ENCODE measurements at places on chromosomes 4 and X.

- DNase-seq: no peak
Measured at GRCh38 chr4:48297256-48297846, 27.7 kb upstream of the TEC start.

GRCh38 chr4:77308843-77309242 is 151.8 kb downstream of the CCNG2 start:
- no peak for DNase-seq

- no peak for DNase-seq
Measured at GRCh38 chrX:1734806-1735205, 119.9 kb downstream of the ASMT start.

DNA sequence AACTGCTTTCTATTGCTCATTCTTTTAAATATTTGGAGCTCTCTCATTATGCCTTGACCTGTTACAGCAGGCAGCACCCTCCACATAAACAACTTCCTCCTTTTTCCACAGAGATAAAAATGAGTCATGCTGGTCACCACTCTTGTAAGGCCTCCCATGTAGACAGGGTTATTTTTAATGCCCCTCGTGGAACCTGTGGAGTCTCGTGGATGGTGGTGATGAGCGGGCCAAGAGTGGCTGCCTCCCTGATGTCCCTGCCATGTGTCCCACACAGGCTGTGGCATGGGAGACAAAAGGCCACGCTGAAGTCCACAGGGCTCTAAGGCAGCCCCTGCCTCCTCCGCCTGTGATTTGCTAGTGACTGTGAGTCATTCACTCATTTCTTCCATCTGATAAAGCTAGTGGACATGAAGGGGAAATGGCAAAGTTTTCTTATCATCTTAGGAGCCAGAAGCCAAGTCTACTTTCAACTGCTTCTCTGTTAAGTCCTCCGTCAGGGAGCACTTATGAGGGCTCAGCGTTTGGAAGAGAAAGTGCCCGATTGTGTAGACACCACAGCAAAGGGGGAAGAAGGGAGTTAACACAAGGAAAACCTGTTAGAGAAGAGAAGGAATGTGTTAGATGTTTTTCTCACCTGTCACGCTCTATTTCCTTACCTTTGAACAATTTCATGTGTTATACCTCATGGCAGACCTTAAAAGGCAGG is 121.6 kb upstream of the FAT1 start:
- no peak for DNase-seq

- DNase-seq: no peak
Measured at GRCh38 chr4:11165052-11165451, 263.6 kb downstream of the HS3ST1 start.

DNA sequence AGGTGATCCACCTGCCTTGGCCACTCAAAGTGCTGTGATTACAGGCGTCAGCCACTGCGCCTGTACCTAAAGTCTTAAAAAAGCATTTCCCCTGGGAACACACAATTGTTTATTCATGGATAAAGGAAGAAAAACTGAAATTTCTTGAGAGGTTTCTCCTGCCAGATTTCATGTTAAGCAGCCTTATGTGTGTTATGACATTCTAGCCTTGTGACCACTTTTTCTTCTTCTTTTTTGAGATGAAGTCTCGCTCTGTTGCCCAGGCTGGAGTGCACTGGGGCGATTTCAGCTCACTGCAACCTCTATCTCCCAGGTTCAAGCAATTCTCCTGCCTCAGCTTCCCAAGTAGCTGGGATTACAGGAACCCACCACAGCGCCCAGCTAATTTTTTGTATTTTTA is 57.8 kb upstream of the PLAC8 start:
- no peak for DNase-seq

DNA sequence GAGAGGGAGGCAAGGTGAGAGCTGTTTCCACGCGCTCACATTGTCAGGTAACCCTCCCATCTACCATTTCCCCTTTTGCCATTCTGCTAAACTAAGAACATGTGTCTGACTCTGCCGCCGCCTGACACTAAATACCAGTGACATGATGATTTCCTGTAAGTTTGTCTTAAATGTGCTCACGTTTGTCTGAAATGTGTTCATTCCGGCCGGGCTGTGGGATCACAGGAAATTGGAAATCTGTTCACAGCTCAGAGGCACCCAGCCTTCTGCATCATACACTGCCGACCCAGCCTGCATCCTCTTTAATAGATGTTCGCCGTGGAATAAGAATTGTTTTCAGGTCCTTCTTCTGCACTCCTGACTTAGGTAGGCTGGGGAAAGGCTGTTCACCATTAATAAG is 336.2 kb upstream of the PPARGC1A start:
- DNase-seq: no peak

DNA sequence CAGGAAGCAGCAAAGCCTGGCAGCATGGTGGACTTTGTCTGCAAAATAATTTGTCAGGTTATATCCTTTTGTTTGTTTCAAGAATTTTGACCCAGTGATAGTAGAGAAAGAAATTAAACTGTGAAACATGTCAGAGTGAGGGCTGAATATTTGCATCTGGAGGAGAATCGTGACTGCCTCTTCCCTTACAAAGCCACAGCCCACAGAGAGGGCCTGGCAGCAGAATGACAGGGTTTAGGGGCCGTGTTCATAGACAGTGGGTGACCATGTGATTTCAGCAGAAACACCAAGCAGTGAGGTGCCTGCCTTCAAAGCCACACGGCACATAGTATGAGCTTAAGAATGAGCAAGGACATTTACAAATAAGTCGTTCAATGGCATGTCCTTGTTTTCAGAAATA is 24.4 kb upstream of the PLAC8 start:
- DNase-seq: no peak

GRCh38 chr4:82053396-82053795 is 320.4 kb downstream of the HNRNPD start:
- DNase-seq: no peak

GRCh38 chrX:30702736-30703135 is 49.5 kb downstream of the GK start:
- no peak for DNase-seq

DNA sequence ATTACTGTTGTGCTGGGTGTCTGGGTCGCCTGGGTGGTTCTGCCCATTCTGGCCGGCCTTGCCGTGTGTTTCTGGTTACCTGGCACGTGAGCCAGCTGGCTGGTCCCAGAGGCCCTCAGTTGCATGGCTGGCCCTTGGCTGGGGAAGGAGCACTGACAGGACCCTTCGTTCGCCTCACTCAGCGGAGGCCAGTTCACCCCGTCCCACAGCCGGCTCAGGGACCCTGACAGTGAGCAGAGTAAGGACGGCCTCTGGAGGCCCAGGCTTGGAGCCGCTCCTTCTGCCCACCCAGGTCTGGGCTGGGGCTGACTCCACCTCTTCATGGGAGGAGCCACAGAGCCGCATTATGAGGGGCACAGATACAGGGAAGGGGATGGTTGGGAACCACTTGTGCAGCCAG is 20.3 kb upstream of the HGFAC start:
- DNase-seq: no peak

DNA sequence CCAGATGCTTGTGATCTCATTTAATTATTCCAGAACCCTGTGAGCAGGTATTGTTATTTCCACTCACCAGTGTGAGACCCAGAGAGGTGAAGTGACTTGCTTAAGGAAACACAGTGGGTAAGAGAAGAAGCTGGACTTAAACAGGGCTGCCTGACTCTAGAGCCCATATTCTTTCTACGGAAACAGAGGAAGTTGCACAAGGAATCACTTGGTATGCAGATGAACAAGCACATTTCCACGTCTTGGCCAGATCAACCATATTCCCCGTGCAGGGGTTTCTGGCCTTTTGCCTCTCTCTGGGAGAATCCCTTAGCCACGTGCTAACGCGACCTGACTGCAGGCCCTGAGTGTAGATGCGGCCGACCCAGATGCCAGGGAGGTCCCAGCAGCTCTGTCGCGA is 195.5 kb upstream of the ATP6AP2 start:
- DNase-seq: no peak

- no peak for DNase-seq
Measured at GRCh38 chr4:105296672-105297071, 150.0 kb downstream of the TET2 start.

DNA sequence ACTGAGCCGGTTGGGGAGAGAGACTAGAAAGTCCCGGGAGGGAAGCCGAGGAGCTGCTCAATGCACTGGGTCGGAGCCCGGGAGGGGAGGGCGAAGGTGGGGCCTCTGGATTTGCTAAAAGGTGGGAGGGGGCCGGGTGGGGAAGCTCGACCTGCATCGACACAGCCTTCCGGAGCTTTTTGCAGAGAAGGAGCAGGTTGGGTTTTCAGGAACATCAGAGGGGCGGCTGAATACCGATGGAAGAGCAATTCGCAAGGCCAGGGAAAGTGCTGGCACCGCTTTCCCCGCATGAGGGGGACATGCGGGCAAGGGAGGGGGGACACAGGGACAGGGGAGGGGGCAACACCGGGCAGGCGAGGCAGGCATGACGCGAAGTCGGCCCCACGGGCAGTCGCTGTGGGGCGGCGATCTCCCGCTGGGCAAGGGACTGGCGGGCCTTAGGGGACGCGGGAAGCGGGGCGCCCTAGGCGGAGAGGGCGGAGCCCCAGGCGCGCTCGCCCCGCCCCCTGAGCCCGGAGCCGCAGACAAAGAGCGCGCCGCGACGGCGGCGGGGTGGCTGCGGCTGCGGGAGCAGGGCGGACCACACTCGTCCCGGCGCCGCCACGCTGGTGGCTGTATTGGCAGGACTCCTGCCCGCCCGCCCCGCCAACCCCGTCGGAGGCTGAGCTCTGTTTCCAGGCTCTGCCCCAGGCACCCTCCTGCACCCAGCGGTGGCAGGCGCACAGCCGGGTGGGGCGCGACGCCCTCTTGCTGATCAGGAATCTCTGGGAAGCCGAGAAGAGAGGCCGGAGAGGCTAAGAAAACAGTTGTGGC is 11.6 kb downstream of the PDZD4 start:
- DNase-seq: no peak
